ENCODE measurements at places on chromosomes 4 and X.

DNA sequence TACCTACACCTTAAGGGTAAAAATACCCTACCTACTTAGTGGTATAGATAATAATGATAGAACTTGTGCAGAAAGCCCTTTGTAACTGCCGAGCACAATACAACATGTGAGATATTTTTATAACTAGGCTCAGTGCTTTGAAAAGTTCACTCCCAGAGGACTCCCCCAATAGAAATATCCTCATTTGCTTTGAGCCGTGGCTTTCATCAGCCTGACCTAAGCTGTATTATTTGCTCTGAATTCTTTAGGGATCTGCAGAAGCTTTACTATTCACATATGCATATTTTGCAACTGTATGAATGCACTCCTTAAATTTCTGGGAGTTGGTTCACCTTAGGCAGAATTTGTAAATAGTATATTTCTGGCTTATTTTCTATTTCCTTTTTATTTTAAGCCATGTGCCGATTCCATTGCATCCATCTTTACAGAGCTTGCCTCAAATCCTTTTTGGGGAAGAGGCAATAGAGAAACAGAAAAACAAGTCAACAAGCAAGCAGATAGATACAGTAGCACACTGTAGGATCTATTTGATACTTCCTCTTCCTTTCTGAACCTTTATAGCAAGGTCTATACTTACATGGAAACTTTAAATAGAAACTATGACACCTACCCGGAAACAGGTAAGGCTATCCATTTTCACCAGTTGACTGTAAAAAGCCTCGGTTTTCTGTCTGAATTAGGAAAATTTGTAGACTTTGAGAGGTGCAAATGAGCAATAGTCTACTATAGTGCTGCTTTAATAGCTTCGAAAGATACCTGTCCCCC lies 242.5 kb upstream of the VCX3A start:
- DNase-seq, result no peak

DNA sequence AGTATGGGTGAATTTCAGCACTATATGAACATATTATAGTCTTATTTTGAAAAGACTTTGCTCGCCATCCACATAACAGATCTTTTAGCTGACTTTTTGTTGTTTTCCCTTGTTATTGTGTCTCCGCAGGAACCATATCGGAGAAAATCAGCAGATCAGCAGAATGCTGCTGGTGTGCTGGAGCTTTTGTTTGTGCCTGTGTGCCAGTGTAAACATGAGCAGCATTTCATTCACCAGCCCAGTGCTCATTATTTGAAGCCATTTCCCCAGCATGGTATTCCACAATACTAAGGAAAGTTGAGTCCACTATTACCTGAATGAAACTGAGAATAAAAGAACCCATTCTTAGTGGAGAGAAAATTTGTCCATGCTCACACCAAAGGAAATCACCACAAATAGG lies 261.8 kb upstream of the ARX start:
- no peak for DNase-seq

GRCh38 chr4:158067646-158068045 lies 105.2 kb downstream of the GASK1B start:
- DNase-seq, result no peak

GRCh38 chr4:76449362-76449767 lies 14.3 kb downstream of the SHROOM3 start:
- DNase-seq, result no peak

GRCh38 chr4:127967141-127967775 lies 2.1 kb downstream of the ABHD18 start:
- peak; percentile 4 for DNase-seq

DNA sequence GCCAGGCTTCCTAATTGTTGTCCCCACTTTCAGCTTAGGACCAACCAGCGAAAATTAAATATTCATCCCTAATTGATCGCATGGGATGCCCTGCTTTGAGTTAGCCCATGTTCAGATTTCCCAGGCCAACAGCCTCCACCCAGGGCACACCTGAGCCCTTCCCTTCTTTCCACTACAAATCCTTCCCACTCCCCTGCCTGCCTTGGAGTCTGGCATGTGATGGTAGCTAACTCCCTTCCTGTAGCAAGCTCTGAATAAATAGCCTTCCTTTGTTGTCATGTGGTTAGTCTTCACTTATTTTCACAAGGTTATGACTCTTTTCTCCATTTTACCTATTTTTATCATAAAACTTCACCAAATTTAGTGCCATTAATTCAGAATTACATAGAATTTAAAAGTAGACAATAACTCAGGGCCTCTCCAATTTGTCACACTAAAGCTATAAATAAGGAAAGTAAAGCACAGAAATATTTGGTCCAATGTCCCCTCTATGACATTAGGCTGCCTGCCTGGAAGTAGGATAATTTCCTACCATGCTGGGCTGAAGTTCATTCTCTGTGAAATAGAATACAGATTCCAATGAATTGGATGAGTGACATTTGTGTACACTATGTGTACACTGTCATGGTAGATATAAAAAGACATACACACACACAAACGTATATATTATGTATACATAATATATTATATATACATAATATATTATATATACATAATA lies 166.4 kb upstream of the CPEB2 start:
- no peak for DNase-seq

GRCh38 chr4:2863649-2864048 lies 20.0 kb downstream of the ADD1 start:
- DNase-seq, result no peak

All from HCEC 1CT (cell line).